ENCODE measurements at places on chromosomes 7 and 10.

DNA sequence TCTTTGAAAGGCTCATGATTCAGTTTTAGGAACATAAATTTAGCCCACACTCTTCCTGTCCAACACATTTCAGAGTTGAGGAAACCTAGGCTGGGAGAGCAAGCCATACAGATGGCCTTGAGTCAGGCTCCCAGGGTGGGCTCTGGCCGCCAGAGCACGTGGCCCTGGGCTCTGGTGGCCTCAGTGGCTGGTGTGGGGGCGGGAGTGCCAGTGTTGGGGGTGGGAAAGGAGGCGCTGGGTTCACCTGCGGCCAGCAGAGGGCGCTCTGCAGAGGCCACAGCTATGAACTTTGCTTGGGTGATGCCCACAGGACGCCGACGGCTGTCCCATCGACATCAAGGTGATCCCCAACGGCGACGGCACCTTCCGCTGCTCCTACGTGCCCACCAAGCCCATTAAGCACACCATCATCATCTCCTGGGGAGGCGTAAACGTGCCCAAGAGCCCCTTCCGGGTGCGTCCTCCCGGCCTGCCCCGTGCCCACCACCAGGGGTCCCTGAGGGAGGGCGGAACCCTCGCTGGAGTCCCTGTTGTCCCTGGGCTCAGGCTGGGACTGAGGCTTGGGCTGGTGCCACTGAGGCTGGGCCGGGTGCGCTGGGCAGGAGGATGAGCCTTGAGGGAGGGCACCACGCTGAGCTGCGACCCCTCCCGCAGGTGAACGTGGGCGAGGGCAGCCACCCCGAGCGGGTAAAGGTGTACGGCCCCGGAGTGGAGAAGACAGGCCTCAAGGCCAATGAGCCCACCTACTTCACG is 11.9 kb downstream of the FLNC start:
- DNase-seq = peak; percentile 49

DNA sequence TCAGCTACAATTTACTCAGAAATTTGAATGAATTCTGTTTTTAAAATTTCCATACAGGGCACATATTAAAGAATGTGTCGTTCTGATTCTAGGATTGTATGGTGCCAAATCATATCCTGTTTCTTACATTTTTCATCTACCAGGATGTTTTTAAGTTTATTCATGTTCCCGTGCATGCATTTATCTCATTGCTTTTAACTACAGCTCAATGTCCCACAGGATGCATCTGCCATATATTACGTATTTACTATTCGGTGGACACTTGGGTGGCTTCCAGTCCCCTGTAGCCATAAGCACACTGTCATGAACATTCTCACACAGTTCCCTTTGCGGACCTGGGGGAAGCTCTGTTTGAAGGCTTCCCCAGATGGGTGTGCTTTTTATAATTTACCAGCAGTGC is 122.3 kb downstream of the CCDC71L start:
- DNase-seq = no peak

- DNase-seq = no peak
Measured at GRCh38 chr10:93753621-93754250, 4.0 kb upstream of the LGI1 start.

DNA sequence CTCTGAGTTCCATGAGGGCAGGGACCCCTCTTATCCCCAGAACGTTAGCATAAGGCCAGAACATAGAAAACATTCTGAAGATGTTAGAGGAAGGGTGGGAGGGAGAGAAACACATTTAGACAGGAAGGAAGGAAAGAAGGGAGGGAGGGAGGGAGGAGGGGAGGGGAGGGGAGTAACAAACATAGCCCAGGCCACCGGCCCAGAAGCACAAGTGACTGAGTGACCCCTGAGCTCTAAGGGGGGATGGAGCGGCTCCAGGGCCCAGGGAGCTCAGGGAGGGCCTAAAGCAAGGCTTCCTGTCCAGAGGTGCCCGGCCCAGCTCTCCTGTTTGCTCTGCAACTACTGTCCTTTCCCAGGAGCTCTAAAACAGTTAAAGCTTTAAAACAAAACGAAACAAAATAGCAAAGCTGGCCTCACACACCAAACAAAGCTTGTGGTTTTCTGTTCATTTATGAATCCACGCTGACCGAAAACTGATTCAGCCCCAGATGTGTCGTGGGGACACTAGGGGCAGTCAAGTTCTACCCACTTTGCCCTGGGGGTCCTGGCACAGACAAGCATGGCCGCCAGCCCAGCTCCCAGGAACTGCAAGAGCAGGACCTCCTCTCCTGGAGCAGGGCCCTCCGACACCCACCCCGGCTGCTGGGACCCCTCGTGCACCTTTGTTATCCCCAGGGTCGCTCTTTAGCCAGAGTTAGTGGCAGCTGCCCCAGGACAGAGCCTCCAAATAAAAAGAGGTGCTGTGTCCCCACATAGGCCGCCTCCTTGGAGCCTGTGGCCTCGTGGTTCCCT is 496.2 kb upstream of the FOXK1 start:
- DNase-seq = no peak

DNA sequence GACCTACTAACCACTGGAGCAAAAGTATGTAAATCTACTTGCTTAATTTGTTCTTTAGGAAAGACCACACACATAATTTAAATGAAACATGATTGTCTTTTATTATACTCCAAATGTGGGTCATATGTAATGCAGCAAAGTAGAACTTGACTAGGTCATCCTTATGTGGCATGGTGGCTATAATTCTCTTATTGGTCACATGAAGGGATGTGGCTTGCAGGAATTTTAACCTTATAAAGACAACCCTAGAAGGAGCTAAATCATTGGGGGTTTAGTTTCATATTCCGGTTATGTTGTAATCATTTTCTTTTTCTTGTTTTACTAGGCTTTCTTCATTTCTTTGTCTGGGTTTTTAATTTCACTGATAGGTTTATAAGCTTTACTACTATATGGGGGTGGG is 93.9 kb downstream of the SEPTIN7 start:
- no peak for DNase-seq

- no peak for DNase-seq
Measured at GRCh38 chr7:7510794-7511193, 24.9 kb downstream of the COL28A1 start.

- DNase-seq = no peak
Measured at GRCh38 chr7:144487901-144488300, 84.4 kb upstream of the NOBOX start.

- no peak for DNase-seq
Measured at GRCh38 chr7:90271753-90272152, 26.8 kb downstream of the CFAP69 start.

- no peak for DNase-seq
Measured at GRCh38 chr10:10247585-10247984, 770.1 kb upstream of the CELF2 start.

GRCh38 chr10:125882596-125882995 is 1.5 kb upstream of the DHX32 start:
- no peak for DNase-seq

DNA sequence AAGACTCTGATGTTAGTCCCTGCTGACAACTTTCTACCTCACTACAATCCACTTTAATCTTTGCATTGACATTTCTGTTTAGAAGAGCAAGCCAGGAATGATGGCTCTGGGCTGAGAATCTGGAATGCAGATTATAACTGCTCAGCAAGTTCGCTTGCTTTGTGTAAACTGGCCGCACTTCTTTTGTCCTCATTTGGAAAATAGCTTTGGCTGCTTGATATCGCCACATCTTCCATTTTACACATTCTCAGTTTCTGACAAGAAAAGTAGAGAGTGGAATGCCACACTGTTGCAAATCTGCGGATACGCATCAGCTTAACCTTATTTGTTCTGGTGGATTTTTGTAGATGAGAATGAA is 429.8 kb downstream of the KCNMA1 start:
- DNase-seq = no peak

- DNase-seq = no peak
Measured at GRCh38 chr7:94048755-94049154, 44.6 kb upstream of the BET1 start.

- no peak for DNase-seq
Measured at GRCh38 chr10:126892226-126893175, 12.7 kb upstream of the DOCK1 start.

GRCh38 chr7:73382934-73383503 is 50.6 kb upstream of the FZD9 start:
- no peak for DNase-seq

- DNase-seq = no peak
Measured at GRCh38 chr10:72419241-72419640, 64.5 kb upstream of the DNAJB12 start.

GRCh38 chr7:30681815-30682211 is 443 bp downstream of the CRHR2 start:
- DNase-seq = no peak

GRCh38 chr10:74194545-74194944 is 43.5 kb downstream of the ADK start:
- DNase-seq = no peak

- DNase-seq = no peak
Measured at GRCh38 chr10:109475711-109476421, 447.4 kb downstream of the XPNPEP1 start.

- peak; percentile 62 for DNase-seq
Measured at GRCh38 chr7:22110227-22110839, 164.6 kb upstream of the CDCA7L start.

DNA sequence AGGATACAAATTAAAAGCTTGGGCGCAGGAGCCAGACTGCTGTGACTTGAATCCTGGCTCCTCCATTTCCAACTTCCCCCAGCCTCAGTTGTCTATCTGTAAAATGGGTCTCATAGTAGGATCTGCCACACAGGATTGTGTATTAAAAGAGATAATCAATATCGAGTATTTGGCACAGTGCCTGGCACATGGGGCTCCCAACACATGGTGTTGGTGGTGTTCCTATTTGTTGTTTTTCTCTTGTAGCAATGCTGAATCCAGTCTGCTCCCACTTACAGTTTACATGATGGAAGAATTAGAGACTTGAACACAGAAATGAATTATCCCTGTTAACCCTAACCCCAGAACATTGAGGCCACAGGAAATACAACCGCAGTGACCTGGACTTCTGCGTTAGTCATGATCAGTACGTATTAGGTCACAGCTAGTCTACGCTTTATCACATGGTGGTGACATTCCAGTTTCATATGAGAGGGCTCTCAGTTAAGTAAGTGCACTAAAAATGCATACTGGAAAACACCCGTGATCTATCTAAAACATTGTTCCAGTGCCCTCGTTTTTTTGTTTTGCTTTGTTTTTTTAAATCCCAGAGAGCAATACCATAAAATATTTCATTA is 169.5 kb upstream of the KLF14 start:
- no peak for DNase-seq

DNA sequence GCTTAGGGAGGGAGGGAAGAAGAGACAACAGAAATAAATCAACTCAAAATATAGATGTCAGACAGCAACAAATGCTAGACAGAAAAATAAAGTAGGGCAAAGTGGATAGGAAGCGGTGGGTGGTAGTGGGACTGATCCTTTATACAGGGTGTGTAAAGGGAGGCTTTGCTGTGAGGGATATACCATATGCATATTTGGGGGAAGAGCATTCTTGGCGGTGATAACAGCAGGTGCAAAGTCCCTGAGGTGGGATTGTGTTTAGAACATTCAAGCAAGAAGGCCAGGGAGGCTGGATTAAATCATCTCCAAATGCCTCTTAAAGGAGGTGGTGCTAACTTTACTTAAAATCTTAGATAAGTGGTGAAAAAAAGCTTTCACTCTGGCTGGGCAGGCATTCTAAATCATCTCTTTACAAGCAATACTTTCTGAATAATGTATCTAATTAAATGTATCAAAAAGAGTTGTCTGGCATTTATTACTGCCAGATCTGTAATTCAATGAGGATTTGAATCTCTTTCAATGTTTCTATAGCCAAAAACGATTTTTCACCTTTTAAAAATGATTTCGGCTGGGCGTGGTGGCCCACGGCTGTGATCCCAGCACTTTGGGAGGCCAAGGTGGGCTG is 9.4 kb upstream of the AKR1B15 start:
- no peak for DNase-seq

- no peak for DNase-seq
Measured at GRCh38 chr7:4156190-4156589, 525.9 kb upstream of the FOXK1 start.

- no peak for DNase-seq
Measured at GRCh38 chr7:95630702-95631458, 34.6 kb upstream of the PDK4 start.

DNA sequence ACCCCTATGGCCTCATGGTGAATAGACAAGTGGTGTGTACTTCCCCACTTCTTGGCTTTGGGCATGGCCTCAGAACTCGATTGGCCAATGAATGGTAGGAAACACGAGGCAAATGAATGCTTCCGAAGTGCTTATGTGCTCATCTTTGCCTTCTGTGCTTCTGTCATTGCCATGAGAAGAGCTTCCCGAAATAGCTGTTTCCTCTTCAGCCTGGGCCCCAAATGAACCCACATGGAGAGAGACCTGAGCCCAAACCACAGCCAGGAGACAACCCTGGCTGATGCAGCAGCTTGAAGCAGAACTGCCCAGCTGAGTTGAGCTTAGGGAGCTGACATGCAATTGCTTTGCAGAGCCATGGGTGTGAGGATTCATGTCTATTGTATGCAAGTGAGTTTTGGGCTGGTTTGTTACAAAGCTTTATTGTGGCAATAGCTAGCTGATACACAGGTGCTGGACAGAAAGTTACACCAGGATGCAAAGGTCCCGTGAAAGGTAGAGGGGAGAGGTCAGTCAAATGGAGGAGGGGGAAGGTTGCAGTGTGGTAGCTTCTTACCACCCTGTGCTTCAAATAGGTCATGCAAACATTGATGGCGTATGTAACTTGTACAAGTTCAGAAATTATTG is 328.2 kb downstream of the PLXNA4 start:
- no peak for DNase-seq

- no peak for DNase-seq
Measured at GRCh38 chr7:68207676-68208075, 1211.0 kb downstream of the TYW1 start.

GRCh38 chr7:125255810-125256209 is 326.2 kb upstream of the POT1 start:
- DNase-seq = no peak

- no peak for DNase-seq
Measured at GRCh38 chr10:25441270-25441669, 266.5 kb downstream of the GPR158 start.

- no peak for DNase-seq
Measured at GRCh38 chr7:80641548-80641947, 3.1 kb downstream of the CD36 start.

DNA sequence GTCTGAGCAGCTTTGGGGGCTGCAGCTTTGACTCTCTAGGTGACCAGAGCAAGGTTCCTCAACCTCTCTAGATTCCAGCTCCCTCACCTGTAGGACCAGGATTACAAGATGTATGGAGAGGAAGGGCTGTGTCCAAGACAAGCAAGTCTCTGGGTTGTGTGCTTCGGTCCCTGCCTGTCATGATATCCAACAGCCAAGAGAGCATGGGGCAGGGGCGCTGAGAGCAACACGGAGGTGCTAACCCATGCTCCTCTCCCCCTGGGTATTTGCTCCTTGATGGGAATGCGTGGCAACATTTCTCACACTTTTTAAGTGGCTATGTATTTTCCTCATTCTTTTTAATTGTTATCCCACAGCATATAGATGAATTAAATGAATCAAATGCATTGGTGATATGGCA is 10.3 kb downstream of the CDHR1 start:
- DNase-seq = no peak

- DNase-seq = no peak
Measured at GRCh38 chr7:101896941-101897340, 79.5 kb downstream of the CUX1 start.

- DNase-seq = no peak
Measured at GRCh38 chr10:126969310-126969709, 64.1 kb downstream of the DOCK1 start.

- DNase-seq = no peak
Measured at GRCh38 chr10:131781791-131782190, 119.0 kb upstream of the PPP2R2D start.

Data from activated CD4-positive, alpha-beta T cell treated with anti-CD3 and anti-CD28 coated beads for 4 hours (primary cell).